ENCODE measurements at places on chromosomes 4 and X.
A peak's percentile ranks its signal among the peaks of the same experiment; 100 is the strongest.

- DNase-seq, result no peak
These were observed 28.1 kb upstream of the RASGEF1B start for GRCh38 chr4:81499840-81500239.

DNA sequence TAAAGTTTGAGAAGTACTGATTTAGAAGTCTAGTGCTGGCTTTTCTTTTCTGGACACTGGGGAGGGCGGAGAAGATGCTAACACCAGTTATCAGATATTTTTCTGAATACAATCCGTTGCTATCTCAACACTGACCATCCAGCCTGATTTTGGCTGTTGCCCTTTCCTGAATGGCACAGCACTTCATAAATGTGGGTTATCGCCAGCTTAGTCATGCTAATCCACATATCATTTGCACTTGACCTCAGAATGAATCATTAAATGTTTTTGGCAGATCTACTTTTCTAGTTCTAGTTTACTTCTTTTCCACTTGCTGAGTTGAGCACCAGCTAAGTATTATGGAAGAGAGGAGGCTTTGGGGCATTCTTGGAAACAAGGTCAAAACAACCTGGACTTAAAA lies 60.8 kb upstream of the ESX1 start:
- DNase-seq, result no peak

DNA sequence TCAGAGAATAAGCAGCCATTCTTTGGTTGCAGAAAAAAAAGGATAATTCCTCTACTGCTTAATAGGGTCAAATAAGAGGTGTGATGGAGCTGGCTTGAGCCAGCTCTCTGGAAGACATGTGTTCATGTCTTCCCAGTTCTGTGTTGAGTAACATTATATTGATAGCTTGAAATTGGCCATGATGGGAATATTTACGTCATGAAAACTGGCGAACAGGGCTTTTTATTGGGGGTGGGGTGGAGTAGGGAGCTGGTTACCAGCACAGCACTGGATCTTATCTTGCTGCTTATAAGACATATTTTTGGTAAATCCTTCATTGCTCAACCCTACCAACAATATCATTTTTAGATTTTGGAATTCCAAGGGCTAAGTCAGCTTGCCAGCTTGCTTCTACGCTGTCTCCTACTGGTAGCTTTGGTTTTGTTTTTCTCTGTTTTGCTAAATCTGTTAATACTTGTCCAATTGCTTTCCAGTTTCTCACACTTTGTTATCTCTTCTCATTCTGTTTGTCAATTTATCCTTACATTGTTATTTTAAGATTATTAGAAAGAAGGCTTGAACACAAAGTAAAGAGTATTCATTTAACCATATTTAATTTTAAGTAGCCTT lies 25.3 kb upstream of the GBA3 start:
- DNase-seq, result no peak

DNA sequence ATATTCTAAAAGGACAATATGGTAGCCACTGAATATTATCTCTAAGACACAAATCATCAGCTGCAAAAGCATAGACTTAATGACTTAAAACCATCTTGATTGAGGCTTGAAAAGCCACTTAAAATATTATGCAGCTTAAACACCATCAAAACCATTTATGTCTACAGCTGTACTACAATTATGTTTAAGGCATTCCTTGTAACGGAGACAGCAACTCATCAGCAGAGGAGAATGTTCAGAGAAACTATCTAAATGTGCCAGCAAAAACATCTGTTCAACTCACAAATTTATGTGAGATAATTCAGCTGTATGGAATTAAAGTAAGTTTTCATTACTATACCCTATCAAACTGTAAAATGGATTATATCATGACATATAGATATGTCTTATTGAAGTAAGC lies 147.9 kb upstream of the CTSO start:
- no peak for DNase-seq

- no peak for DNase-seq
These were observed 91.2 kb upstream of the SORBS2 start for GRCh38 chr4:185903205-185903604.

DNA sequence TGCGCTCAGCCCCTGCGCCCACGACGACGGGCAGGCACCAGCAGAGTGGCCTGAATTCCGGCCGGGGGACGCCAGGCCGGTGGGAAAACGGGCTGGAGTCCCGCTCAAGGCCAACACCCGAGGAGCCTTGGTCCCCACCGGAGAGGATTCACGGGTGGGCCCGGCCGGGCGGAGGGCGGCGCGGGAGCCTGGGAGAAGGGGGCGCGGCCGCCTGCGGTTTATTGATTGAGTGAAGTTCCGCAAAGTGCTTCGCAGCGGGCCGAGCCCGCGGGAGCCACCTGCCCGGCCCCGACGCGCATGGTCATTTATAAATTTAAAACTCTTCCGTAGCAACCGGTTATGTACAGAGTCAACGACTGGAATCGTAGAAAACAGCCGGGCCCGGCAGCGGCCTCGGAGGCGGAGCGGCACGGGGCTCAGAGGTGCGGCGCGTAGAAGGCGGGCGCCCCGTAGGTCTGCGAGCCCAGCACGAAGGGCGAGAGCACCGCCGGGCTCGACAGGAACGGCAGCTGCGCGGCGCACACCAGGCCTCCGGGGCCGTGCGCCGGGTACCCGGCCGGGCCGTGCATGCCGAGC lies 3.6 kb downstream of the NKX1-1 start:
- DNase-seq, result no peak

- peak; percentile 46 for DNase-seq
These were observed at the start of gene CHST7 for GRCh38 chrX:46573331-46573891. CHST7 (plus strand) TSS chrX:46573765; CDS start chrX:46573932, 167 bp downstream.

DNA sequence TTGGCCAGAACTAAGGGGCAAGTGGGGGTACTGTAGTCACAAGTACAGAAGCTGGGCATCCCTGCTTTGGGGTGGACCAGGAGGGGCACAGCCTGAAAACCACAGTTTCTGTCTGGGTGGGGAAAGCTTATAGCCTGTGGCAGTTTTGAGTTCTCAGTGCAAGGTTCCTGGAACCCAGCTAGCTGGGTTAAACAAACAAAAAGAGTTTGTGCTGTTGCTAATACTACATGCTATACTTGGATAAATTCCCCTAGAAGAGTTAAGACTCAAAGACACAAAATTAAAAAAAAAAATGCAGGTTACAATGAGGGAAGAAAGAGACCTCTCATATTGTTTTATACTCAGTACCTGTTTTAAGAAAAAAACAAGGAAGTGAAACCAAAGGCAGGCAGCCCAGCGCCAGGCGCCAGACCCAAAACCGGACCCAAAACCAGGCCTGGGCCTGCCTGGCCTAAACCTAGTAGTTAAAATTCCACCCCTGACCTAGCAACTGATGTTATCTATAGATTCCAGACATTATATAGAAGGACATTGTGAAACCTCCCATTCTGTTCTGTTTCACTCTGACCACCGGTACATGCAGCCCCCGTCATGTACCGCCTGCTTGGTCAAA lies 50.8 kb downstream of the SLC2A9 start:
- no peak for DNase-seq

GRCh38 chr4:71472946-71473345 lies 134.1 kb downstream of the SLC4A4 start:
- DNase-seq, result no peak

DNA sequence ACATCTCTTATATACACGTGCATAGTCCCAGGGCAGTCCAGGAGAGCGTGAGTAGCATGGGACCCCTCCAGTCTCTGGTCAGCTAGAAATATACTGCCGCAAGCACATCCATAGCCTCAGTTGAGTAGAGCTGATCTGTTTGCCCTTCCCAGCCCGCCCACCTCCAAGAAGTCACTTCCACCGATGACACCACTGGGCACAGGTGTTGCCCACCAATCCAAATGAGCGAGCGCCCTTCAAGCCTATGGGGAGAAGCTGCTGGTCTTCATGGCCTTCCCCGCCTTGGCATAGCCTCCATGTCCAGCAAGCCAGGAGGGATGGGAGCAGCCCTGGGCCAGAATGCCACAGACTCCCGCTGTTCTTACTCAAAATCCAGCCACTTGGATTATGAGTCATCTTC lies 10.2 kb downstream of the DUSP9 start:
- DNase-seq, result no peak

- no peak for DNase-seq
These were observed 40.7 kb downstream of the SPCS3 start for GRCh38 chr4:176360446-176360845.

GRCh38 chrX:137366018-137366633 lies 199.8 kb upstream of the ZIC3 start:
- DNase-seq, result no peak

GRCh38 chr4:111066887-111067286 lies 444.0 kb upstream of the PITX2 start:
- no peak for DNase-seq

DNA sequence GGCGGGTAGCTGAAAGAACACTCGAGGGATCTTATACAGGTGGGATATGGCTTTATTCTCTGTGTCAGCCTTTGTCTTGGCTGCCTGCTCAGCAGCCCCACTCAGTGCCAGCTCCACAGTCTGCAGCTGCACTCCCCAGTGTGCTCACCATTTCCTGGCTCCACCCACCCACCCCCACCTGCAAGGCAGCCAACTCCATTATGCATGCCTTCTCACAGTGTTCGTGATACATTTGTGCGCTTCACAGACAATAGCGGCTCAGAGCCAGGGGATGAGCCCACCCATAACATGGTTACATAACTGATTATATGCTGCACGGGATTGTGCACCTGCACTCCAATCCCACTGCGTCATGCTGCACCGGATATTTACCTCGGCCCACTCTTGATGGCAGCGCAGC lies 8.8 kb upstream of the TMEM128 start:
- DNase-seq, result no peak

DNA sequence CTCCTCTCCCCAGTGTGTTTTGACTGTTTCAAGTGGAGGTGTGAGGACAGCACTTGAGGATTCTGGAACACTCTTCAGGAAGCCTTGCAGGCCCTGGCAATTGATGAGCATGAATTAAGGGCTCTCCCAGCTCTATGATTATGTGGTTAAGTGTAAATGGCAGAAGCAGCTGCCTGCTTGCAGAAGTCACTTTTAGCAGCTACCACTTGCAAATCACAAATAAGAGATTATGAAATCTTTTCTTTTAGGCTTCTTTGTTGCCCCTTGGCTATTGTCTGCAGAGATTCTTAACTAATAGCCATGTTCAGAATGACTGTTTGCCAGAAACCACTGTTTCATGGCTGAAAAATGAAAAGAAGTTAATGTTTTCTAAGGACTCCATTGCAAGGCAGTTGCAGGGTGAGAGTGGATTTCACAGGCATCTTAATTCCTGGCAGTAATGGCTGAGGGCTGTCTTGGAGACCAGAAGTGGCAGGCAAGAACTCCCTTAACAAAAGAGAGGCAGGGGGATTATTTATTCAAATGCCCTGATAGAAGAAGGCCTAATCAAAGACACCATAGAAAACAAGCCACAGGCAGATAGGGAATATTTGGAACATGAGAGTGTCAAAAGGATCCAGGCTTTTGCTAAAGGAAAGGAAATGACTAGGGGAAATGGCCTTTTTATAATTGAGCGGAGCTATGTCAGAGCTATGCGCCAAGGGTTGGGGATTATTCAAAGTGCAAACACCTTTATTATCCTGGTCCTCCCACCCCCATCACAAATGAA lies 8.3 kb upstream of the HOPX start:
- DNase-seq, result no peak

GRCh38 chr4:14783011-14783877 lies 219.0 kb upstream of the CPEB2 start:
- DNase-seq, result no peak

- DNase-seq, result no peak
These were observed 835 bp downstream of the TMEM185A start for GRCh38 chrX:149630681-149631233.

- no peak for DNase-seq
These were observed 39.6 kb upstream of the ZNF81 start for GRCh38 chrX:47797084-47797483.

DNA sequence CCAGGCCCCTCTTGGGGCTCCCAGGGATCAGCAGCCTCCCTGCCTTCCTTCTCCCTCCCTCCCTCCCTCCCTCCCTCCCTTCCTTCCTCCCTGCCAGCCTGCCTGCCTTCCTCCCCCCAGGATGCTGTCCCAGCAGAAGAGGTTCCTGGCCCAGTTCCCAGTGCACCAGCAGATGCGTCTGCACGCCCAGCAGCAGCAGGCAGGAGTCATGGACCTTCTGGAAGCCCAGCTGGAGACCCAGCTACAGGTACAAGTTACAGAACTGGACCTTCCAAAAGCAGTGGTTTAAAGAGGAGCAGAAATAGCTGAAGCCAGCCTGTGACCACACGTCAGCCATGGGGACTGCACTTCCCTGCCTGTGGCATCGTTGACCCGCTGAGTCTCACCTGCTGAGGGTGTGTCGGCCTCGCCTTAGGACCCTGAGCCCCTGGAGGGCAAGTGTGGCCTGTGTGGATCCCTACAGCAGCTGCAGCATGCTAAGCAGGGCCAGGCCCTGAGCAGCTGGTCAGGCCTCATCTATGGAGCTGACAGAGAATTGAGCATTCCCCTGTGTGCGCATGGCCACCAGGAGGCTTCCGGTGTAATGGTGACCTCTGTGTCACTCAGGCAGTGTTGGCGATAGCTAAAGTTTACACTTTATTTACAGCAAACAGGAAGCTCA lies 84.7 kb downstream of the CRMP1 start:
- no peak for DNase-seq

DNA sequence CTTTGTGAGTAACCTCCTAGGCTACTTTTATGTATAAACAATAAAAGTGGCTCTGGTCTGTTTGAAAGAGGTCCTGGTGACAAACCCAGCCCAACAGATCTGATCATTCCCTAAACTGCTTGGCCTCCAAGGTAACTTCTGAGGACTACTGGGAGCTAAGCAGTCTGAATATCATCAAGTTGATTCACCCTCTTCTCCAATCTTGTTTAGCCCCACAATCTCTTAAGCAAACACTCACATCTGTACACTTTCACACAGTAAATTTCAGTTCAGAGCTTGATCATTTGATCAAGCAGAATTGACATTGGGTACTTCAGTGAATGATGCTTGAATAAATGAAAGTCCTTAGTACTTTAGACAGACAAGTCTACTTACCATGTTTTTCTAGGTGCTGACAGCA lies 74.7 kb downstream of the HCCS start:
- DNase-seq, result no peak

DNA sequence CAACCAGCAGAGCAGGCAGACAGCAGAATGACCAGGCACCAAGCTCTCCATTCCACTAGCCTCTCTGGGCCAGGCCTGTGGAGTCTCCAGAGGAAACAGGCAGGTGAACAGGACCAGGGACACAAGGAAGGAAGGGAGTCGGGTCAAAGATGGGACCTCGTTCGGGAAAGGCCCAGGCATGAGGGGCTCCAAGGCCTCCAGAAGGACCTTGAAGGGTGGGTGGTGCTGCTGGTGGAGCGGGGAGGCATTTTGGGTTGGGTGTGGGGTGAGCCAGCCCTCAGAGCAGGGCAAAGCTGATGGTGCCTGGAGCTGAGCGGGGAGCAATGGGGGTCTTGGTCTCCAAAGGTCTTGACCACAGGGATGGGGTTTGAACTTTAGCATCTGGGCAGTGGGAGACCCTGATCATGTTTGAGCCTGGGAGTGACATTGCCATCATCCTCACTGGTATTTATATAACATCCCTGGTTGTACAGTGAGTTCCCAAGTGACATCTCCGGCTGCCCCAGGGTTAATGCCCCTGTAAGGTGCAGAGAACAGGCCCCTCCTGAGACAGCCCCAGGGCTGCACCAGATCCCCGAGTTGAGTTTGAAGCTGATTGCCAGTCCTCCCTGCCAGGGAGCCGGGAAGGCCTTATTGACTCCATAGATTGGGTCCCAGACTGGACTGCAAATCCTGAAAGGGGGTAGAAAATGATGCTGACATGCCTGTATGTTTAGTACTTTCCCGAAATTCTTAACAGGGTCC lies 52.7 kb downstream of the PSAPL1 start:
- no peak for DNase-seq

GRCh38 chr4:121709766-121710405 lies 13.1 kb upstream of the ANXA5 start:
- no peak for DNase-seq

GRCh38 chr4:60952921-60953320 lies 247.2 kb upstream of the ADGRL3 start:
- DNase-seq, result no peak

Measured in effector memory CD4-positive, alpha-beta T cell (primary cell).